Stimulated activated CD8-positive, alpha-beta memory T cell treated with anti-CD3 and anti-CD28 coated beads, Interleukin-15, amount 100 ng/mL, for 48 hours (primary cell): ENCODE measurements at places on chromosomes 3 and 15.

GRCh38 chr3:177427540-177427939 lies 230.3 kb upstream of the TBL1XR1 start:
- no peak for DNase-seq

GRCh38 chr3:171829841-171830517 lies 13.2 kb upstream of the TMEM212 start:
- DNase-seq, result no peak

GRCh38 chr3:50655009-50655830 lies 19.5 kb upstream of the DOCK3 start:
- DNase-seq, result no peak

- DNase-seq, result no peak
These were observed 66.7 kb downstream of the LARS2 start for GRCh38 chr3:45455040-45455439.

- no peak for DNase-seq
These were observed 299.6 kb downstream of the THSD4 start for GRCh38 chr15:71414853-71415252.

DNA sequence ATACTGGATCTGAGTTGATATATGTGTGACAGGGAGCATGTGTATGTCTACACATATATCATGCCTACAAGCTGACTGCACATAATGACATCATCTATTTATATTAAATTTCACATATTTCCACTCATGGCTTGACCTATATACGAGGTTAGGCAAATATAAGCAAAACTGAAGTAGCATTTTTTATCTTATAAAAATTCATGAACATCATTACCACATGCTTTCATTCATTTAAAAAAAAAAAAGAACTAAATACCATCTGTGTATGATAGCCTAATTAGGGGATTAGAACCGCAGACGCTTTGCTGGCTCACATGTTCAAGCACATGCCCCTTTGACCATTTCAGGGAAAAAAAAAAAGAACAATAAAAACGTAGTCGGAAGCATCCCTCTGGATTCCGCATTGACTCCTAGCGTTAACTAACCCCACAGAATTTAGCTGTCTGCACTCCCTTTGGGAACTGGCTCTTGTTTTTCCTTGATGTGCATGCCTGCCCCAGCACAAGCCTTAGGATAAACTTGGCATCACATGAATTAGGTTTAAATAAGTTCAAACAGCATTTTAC lies 888.4 kb downstream of the ROBO1 start:
- no peak for DNase-seq

DNA sequence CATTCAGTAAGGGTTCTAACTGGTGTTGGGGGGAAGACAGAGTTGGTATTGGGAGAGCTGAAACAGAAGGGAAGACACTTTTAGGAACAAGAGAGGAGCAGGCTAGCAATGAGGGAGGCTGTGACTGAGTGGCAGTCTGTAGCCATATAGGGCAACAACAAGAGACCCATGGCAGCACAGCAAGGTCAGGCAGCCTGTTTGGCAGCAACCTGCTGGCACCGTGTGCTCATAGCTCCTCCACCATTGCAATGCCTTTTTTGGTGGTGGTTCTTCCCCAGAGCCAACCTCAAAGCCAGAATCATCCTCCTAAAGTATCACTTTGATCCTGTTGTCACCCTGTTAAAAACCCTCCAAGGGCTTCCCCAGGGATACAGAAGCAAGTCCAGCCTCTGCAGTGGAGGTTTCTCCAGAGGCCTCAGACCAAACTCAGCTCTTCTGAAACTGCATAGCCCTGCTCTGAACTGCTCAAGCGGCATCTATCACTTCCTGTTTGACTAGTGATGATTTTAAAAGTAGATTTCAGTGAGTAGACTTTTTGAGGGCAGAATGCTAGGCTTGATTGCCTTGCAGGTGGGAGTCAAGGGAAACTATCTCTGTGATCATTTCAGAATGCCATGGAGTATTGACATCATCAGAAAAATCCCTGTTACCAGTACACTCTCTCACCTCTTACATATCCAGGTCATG lies 176.9 kb downstream of the STAC start:
- no peak for DNase-seq
